ENCODE measurements at places on chromosomes 13 and 19. TPM values are rescaled to one million over a fixed set of nuclear protein-coding genes. Genes with fewer than 3 reads are reported as not detected.

The TTYH1 gene
- total RNA-seq = not detected

The SHISA7 gene
- total RNA-seq = not detected

The NR2C2AP gene
- total RNA-seq = 3.3 TPM

The GPC6 gene
- 41.4 TPM for total RNA-seq

The CEACAM6 gene
- not detected for total RNA-seq

The WASF3 gene
- 11.0 TPM for total RNA-seq

The POMP gene
- total RNA-seq = 86.1 TPM

The SLC25A41 gene
- total RNA-seq = not detected

The WDR83 gene
- total RNA-seq = 11.3 TPM

The ARHGAP45 gene
- 0.85 TPM for total RNA-seq

The TMPRSS9 gene
- total RNA-seq = not detected

The CEACAM4 gene
- total RNA-seq = not detected

The SWSAP1 gene
- total RNA-seq = 0.43 TPM

The TSEN34 gene
- total RNA-seq = 53.6 TPM

The B3GNT3 gene
- total RNA-seq = not detected

The ICAM3 gene
- total RNA-seq = 12.9 TPM

The SLC10A2 gene
- total RNA-seq = not detected

The LYPD3 gene
- 0.09 TPM for total RNA-seq

The EPN1 gene
- total RNA-seq = 35.7 TPM

The PEX11G gene
- 3.8 TPM for total RNA-seq

The EFNB2 gene
- 0.46 TPM for total RNA-seq

The SRRM5 gene
- total RNA-seq = not detected

The ZNF700 gene
- 7.8 TPM for total RNA-seq

The NKG7 gene
- not detected for total RNA-seq

The NLRP4 gene
- not detected for total RNA-seq

The MTUS2 gene
- not detected for total RNA-seq

The RASIP1 gene
- 1.3 TPM for total RNA-seq

The ZNF208 gene
- total RNA-seq = 0.85 TPM

The PCDH9 gene
- 3.6 TPM for total RNA-seq

The TEX26 gene
- 0.14 TPM for total RNA-seq

The ZNF414 gene
- 4.4 TPM for total RNA-seq

The LYL1 gene
- total RNA-seq = 1.2 TPM

The KRTDAP gene
- not detected for total RNA-seq

The ZNF575 gene
- 0.28 TPM for total RNA-seq

The GARIN5A gene
- 0.28 TPM for total RNA-seq

The MCF2L gene
- 0.14 TPM for total RNA-seq

The STOML3 gene
- not detected for total RNA-seq

The PSG7 gene
- under 0.01 TPM for total RNA-seq

The ZNF582 gene
- total RNA-seq = 2.0 TPM

The CCDC169 gene
- 2.3 TPM for total RNA-seq

The ZNF419 gene
- 11.0 TPM for total RNA-seq

The MADCAM1 gene
- 0.14 TPM for total RNA-seq

The CASP14 gene
- not detected for total RNA-seq

The OR10H1 gene
- not detected for total RNA-seq

The SLC1A6 gene
- not detected for total RNA-seq

The TEAD2 gene
- total RNA-seq = 15.9 TPM

The ZSCAN4 gene
- total RNA-seq = not detected

The SLC25A30 gene
- total RNA-seq = 12.8 TPM

The EPS8L1 gene
- 0.85 TPM for total RNA-seq

The RNF113B gene
- not detected for total RNA-seq

The ZNF772 gene
- total RNA-seq = 12.1 TPM

The GPR32 gene
- total RNA-seq = not detected

The SGCG gene
- total RNA-seq = 12.5 TPM

The LGALS7 gene
- not detected for total RNA-seq

The RASL11A gene
- 46.2 TPM for total RNA-seq

Measured in smooth muscle cell of bladder (primary cell).